ENCODE measurements at places on chromosomes 3 and 15.

DNA sequence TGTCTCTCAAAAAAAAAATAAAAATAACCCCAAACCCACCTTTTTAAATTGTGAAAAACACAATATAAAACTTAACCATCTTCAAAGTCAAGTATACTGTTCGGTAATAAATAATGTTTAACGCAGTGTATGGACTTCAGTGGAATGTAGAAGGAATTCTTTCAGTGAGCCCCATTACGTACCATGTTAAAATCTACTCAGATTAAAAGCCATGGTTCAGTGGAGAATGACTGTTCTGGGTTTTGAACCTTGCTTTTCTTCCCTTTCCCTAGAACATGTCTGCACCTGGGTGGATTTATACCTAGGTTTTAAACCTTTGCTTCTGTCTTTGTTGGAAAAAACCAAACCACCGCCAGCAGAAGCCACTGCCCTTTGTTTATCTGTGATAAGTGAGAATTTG, 27.5 kb downstream of the DAG1 start:
- no peak for DNase-seq

GRCh38 chr3:157310329-157311052, 126.2 kb upstream of the PTX3 start:
- DNase-seq = no peak

DNA sequence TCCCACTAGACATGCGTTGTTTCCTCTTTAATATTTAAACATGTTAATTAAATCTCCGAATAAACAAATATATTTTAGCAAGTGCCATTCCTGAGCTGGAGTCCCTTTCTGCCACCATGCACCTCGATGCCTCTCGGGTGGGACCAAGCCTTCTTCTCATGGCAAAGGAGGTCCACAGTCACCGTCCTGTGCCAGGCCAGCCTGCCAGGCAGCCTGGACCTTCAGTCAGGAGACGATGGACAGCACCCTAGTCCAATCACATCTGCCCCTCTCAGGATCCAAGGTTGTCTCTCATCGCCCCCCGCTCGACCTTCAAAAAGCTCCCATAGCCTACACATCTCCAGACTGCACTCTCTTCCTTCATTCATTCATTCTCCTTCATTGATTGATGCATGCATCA, 22.6 kb downstream of the NTRK3 start:
- DNase-seq = no peak

DNA sequence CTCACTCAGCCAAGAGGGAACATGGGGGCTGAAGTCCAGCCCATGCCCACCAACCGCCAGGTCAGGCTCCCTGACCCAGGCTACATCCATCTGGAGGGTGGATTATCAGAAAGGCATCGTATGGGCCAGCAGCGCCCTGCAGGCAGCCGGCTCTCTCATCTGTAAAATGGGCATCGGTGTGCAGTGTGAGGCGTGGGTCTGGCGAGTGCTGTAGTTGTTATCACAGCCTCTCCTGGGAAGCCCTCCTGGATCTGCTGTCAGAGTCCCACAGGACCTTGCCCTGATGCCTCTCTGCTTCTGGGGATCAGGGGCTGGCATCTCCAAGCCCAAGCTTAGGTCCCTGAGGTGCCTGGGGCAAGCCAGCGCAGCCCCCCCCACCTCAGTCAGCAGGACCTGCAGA, 27.4 kb downstream of the CFAP100 start:
- DNase-seq = no peak

GRCh38 chr3:71659864-71660591, 65.2 kb downstream of the EIF4E3 start:
- DNase-seq = no peak

GRCh38 chr15:101619615-101619865, 32.6 kb downstream of the TM2D3 start:
- no peak for DNase-seq

- DNase-seq = no peak
Measured at GRCh38 chr15:90338532-90338931, 13.6 kb upstream of the ZNF774 start.

GRCh38 chr3:44803298-44803697, 41.7 kb downstream of the KIF15 start:
- DNase-seq = no peak

GRCh38 chr15:51023499-51023898, 71.2 kb downstream of the TNFAIP8L3 start:
- DNase-seq = no peak

GRCh38 chr3:158713094-158713499, 19.2 kb downstream of the RARRES1 start:
- no peak for DNase-seq

- no peak for DNase-seq
Measured at GRCh38 chr3:28042095-28042635, 199.3 kb upstream of the CMC1 start.

GRCh38 chr3:157204431-157204830, 44.5 kb upstream of the CCNL1 start:
- DNase-seq = no peak

- no peak for DNase-seq
Measured at GRCh38 chr3:16439848-16440708, 73.4 kb downstream of the RFTN1 start.

GRCh38 chr15:77033417-77033728, 37.5 kb downstream of the TSPAN3 start:
- no peak for DNase-seq

DNA sequence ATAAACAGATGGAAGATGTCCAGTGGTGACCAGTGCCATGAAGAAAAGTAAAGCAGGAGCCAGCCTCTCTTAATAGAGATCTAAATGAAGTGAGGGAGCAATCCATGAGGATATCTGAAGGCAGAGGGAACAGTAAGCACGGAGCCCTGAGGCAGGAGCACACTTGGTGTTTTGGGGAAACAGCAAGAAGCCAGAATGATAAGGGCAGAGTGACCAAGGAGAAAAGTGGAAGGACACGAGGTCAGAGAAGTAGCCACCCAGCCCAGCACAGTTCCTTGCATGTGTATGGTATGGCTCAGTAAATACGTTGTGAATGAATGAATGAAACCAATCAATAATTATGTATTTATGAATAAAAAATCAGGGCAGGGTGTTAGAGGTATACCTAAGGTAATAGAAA, 11.6 kb downstream of the KLHL18 start:
- no peak for DNase-seq

GRCh38 chr3:101169516-101169915, 150.9 kb downstream of the IMPG2 start:
- no peak for DNase-seq

Measured in NCI-H1417 (cell line).